ENCODE measurements at places on chromosomes 4 and X.

DNA sequence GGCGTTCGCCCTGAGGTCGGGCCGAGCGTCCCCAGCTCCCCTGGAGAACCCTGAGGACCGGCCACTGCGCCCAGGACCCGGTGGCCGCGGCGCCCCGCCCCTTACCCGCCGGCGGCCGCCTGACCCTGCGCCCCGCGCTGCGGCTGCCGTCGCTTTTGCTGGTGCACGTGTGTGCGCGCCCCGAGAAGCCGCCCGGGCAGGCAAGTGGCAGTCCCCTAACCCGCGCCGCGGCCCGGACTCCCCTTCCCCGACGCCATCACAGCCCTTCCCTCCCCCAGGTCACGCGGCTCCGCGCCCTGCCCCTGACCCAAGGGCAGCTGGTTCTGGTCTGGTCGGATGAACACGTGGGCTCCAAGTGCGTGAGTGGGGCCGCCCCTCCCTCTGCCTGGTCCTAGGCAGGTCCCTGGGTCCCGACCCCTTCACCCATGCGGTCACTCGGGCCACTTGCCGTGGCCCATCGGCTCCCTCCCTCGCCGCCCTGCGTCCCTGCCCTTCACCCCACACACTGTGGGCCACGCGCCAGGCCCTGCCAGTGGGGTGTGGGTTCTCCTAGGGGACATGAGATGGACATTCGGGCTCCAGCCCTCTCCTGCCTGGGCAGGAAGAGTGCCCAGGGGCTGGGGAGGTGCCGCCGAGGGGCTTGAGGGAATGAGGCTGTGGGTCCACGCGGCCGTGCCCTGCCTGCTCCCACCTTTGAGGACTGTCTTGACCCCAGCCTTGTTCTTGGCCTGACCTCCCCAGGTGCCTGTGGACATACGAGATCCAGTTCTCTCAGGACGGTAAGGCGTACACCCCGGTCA lies 8.0 kb upstream of the FGFRL1 start:
- no peak for DNase-seq

GRCh38 chrX:86241547-86241946 lies 93.3 kb downstream of the DACH2 start:
- DNase-seq, result no peak

DNA sequence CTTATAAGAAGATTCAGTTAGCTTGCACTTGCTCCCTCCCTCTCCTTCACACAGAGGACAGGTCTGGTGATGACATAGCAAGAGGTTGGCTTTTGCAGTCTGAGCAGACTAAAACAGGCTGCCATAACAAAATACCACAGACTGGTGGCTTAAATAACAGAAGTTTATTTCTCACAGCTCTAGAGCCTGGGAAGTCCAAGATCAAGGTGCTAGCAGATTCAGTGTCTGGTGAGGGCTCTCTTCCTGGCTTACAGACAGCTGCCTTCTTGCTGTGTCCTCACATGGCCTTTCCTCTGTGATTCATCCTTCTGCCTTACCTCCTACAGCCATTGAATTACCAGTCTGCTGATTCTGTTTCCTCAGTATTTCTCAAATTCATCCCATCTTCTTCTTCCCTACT lies 13.1 kb downstream of the RP2 start:
- no peak for DNase-seq

DNA sequence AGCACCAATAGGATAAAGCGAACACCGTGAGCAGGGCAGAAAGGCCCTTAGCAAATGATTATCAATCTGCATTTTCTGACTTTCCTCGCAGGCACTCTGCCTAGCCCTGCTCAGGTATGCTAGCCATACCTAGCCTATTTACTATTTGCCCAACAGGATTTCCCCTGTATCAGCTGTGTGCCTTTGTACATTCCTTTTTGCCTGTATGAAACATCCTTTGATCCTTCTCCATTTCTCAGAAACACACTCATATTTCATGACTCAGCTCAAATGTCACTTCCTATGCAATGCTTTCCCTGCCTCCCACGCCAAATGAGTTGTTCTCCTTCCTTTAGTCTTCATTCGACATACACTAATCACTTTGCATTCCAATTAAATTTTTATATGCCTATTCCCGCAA lies 37.2 kb downstream of the PCDH7 start:
- no peak for DNase-seq

- no peak for DNase-seq
Observed at GRCh38 chr4:39053983-39054382, 8.0 kb upstream of the KLHL5 start.

- no peak for DNase-seq
Observed at GRCh38 chrX:107880054-107880610, 54.5 kb downstream of the MID2 start.

DNA sequence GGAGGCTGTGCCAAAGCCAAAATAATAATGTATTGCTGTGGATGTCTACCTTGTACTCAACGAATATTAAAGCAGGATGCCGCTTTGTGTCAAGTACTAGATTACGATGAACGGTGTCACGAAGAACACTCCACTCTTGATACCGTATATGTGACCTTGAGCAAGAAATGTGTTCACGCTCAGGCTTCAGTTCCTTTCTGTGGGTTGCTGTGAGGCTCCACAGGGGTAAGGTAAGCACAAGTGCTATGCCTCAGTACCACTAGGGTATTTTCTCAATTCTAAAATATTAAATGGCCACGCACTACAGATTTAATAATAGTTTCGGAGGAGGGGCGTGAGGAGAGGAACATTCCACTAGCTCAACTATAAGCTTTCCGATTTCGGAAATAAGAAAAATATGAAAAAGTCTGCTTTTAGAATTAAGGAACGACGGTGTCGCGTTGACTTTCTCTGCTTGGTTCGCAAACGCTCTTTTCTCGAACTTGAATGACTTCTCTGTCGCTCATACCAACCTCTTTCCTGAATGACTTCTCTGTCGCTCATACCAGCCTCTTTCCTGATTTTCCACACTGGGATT lies 607 bp upstream of the SCOC start:
- peak; percentile 56 for DNase-seq

- no peak for DNase-seq
Observed at GRCh38 chrX:10350981-10351380, 194.2 kb downstream of the CLCN4 start.

GRCh38 chr4:40157436-40157835 lies 39.4 kb upstream of the RHOH start:
- DNase-seq, result no peak

- DNase-seq, result no peak
Observed at GRCh38 chr4:168860827-168861226, 149.2 kb downstream of the CBR4 start.

- DNase-seq, result no peak
Observed at GRCh38 chrX:149903889-149904748, 23.1 kb downstream of the MAGEA8 start.

GRCh38 chr4:132108784-132109183 lies 1040.3 kb upstream of the PCDH10 start:
- DNase-seq, result no peak

DNA sequence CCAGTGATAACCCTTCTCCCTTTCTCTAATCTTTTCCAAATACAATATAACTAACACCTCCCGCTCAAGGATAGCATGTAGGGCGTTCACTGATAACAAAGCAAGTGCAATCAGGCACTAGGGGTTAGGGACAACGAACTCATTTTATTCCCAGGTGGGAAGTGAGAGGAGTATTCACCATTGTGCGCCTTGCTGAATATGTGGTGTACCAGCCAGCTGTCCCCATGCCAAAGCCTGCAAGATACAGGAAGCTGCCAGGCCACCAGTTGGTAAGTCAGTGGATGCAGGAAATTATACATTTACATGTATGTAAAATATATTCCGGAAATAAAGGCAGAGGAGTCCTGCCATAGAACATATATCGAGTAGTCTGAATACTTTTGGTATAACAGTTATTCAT lies 6.3 kb upstream of the HPRT1 start:
- DNase-seq, result no peak

DNA sequence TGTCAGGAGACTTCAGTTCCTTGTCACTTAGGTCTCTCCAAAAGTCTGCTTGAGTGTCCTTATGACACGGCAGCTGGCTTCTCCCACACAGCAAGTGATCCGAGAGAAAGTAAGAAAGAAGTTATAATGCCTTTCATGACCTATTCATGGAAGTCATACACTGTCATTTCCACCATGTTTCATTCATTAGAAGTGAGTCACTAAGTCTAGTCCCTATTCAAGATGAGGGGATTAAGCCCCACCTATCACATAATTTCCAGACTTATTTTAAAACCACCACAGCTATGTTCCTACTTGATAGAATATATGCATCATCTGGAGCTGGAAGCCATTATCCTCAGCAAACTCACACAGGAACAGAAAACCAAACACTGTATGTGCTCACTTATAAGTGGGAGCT lies 25.2 kb upstream of the COL25A1 start:
- DNase-seq, result no peak

DNA sequence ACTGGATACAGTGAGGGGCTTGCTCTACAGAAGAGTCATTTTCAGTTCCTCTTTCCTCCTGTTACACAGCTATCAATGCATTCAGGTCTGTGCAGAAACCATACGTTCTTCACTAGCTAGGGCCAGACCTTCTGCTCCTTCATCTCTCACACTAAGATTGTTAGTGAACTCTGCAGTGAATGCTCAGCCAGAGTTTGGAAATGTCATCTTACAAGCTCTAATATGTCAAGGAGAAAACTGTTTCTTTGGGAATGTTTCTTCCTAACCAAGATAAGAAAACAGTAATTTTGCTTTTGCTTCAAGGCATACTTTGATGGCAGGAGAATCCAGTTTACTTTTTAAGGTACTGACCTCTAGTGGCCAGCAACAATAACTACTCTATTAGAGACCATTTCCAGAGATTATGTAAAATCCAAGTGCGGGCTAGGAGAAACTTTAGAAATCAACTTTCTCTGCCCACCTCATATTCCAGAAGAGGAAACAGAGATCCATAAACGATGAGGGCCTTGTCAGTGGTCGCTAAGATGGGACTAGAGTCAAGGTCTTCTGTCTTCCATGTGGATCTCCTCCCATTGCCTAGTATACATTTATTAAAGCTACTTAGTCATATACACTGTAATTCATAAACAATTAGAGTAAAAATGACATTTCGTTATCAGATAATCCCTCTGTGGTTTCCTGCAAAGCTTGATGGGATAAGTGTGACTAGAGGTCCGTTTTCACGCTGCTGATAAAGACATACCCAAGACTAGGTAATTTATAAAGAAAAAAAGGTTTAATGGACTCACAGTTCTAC lies 12.1 kb upstream of the CC2D2A start:
- DNase-seq, result peak; percentile 5

DNA sequence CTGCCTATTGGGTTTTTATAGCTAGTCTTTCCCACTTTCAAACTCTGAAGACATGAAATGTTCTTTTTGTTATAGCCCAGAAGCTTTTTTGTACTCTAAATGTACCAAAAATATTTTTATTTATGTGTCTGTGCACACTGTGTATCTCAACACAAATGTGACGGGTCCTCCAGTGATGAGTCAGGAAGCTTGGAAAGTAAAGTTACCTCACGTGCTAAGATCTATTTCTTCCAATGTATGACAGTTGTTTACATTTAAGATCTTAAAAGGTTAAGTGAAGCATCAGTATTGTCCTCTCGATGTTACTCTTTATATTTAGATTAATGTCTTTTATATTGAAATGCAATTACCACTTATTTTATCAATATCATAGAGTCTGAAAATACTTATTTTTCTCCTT lies 29.1 kb upstream of the PRSS12 start:
- DNase-seq, result no peak

- no peak for DNase-seq
Observed at GRCh38 chr4:97394653-97395052, 748.6 kb downstream of the STPG2 start.

GRCh38 chr4:184384056-184384809 lies 90.1 kb downstream of the IRF2 start:
- DNase-seq, result no peak

GRCh38 chr4:21554500-21554899 lies 394.1 kb downstream of the KCNIP4 start:
- DNase-seq, result no peak

DNA sequence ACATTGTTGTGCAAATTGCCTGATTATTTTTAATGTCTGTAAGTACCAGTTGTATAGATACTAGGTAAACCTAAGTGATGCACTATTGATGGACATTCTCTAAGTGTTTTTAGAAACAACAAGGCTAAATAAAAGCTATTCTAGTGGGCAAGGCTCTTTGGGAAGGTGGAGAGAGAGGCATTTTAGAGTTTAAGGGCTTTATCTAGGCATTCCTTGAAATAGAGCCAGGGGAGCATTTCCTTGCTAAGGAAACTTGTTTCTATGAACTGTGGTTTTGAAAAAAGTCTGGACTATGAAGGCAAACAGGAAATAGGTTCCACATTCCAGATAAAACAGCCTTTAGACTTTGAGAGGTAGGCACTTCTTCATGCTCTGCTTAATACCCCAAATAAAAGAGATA lies 23.8 kb downstream of the BMX start:
- no peak for DNase-seq

DNA sequence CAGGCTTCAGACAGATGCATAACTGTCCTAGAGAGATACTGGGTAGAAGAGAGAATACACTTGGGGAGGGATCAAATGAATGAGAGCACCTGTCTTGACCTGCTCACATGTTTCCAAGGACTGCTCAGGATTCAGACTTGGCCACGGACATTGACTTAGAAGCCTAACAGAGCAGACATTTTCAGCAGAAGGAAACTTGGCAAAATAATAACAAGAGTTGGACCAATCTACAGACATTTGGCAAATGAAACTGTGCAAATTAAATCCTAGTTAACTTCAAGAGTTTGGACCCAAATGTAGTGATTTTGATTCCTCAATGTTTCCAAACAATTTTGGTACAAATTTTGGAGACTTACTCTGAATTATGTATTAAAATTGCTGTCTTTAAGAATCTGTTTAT lies 223.9 kb downstream of the CAMK2D start:
- peak; percentile 57 for DNase-seq

- no peak for DNase-seq
Observed at GRCh38 chr4:133156096-133156495, 7.0 kb downstream of the PCDH10 start.

GRCh38 chrX:150375243-150375770 lies 12.2 kb downstream of the MAMLD1 start:
- DNase-seq, result no peak

DNA sequence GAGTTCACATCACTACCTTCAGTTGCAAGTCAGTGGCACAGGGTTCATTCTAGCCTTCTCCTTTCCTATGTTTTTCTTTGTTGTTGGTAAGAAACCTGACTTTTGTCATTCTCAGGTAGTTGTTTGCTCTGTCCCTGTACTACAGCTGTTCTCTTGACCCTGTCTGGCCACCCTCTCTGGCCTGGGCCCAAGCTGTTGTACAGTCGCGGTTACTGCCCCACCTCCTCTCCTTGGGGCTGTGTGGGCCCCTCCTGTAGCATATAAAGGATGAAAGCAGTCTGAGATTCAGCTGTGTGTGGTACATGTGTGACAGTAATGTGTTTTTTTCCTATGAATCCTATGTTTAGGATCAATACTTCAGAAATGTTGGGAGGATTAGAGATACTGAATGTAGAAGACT lies 12.5 kb downstream of the MOB1B start:
- no peak for DNase-seq

GRCh38 chrX:125627676-125628075 lies 308.0 kb downstream of the TEX13C start:
- no peak for DNase-seq
